ENCODE measurements at places on chromosomes 7 and 10. TPM values are rescaled to one million over a fixed set of nuclear protein-coding genes. Genes with fewer than 3 reads are reported as not detected.

Gene CNPY1
- not detected for total RNA-seq

Gene TSPAN12
- total RNA-seq = 0.72 TPM

Gene ACBD7
- total RNA-seq = 0.16 TPM

Gene GPAM
- 3.6 TPM for total RNA-seq

Gene TMEM229A
- total RNA-seq = 2.1 TPM

Gene SRGN
- total RNA-seq = 715 TPM

All from cardiac atrium fibroblast (primary cell).